ENCODE measurements at places on chromosomes 3 and 15. TPM values are rescaled to one million over a fixed set of nuclear protein-coding genes. Genes with fewer than 3 reads are reported as not detected.

GRCh38 chr3:128076483-128077201 lies 24.4 kb downstream of the SEC61A1 start:
- H3K27ac ChIP-seq: no peak overlapping the region
- H3K36me3 ChIP-seq: no peaks in the 10 kb centered on the region
- peak overlapping the region; percentile 68 for H3K4me3 ChIP-seq
- DNase-seq: peak; percentile 28

GRCh38 chr3:52144796-52145735 lies 9.2 kb downstream of the POC1A start:
- no peaks in the 10 kb centered on the region for H3K4me1 ChIP-seq
- peaks cover 14% of the 10 kb centered on the region for H3K36me3 ChIP-seq
- no peak overlapping the region for H3K4me3 ChIP-seq
- no peak for DNase-seq
- H3K27me3 ChIP-seq: no peaks in the 10 kb centered on the region
- no peak overlapping the region for H3K27ac ChIP-seq

- no peaks in the 10 kb centered on the region for H3K36me3 ChIP-seq
- no peaks in the 10 kb centered on the region for H3K27me3 ChIP-seq
- no peaks in the 10 kb centered on the region for H3K4me1 ChIP-seq
- H3K4me3 ChIP-seq: no peak overlapping the region
- no peak overlapping the region for H3K27ac ChIP-seq
- DNase-seq: no peak
Observed at GRCh38 chr3:126417981-126418530, 23.3 kb downstream of the CFAP100 start.

GRCh38 chr3:59992578-59992977 lies 942.8 kb upstream of the CFAP20DC start:
- no peak overlapping the region for H3K4me3 ChIP-seq
- no peak overlapping the region for H3K27ac ChIP-seq
- no peaks in the 10 kb centered on the region for H3K27me3 ChIP-seq
- DNase-seq: no peak
- no peaks in the 10 kb centered on the region for H3K36me3 ChIP-seq

GRCh38 chr15:41789236-41789635 lies 15.0 kb downstream of the MAPKBP1 start:
- no peak for DNase-seq
- no peaks in the 10 kb centered on the region for H3K27me3 ChIP-seq
- no peaks in the 10 kb centered on the region for H3K36me3 ChIP-seq
- H3K27ac ChIP-seq: no peak overlapping the region

- H3K4me1 ChIP-seq: no peaks in the 10 kb centered on the region
- no peaks in the 10 kb centered on the region for H3K27me3 ChIP-seq
- no peak for DNase-seq
- H3K4me3 ChIP-seq: no peak overlapping the region
- no peak overlapping the region for H3K27ac ChIP-seq
- no peaks in the 10 kb centered on the region for H3K36me3 ChIP-seq
Observed at GRCh38 chr3:156978481-156978961, 152.4 kb downstream of the LEKR1 start.

DNA sequence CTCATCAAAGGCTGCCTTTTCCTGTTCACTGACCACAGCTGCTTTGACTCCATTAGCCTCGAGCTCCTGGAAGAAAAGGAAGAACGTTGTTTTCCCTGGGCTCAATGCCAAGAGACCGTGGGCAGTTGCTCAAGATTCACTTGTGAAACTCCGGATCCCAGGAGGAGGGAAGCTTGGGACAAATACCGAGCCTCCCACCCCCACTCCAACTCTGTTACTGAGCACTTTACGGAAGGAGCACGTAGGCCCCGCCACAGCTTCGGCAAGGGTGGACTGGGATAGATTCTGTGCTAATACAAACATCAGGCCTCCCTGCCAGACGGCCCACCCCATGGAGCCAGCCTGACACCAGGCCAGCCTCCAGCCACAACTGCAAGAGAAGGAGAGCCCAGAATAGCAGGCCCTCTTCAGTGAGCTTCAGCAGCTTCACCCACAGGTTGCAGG lies 10.8 kb upstream of the FANCD2 start:
- H3K4me1 ChIP-seq: peaks cover under 1% of the 10 kb centered on the region
- H3K36me3 ChIP-seq: no peaks in the 10 kb centered on the region
- H3K27me3 ChIP-seq: peaks cover 2% of the 10 kb centered on the region

GRCh38 chr3:155166441-155166840 lies 86.3 kb downstream of the MME start:
- H3K4me1 ChIP-seq: no peaks in the 10 kb centered on the region
- no peak overlapping the region for H3K4me3 ChIP-seq
- no peaks in the 10 kb centered on the region for H3K36me3 ChIP-seq
- H3K27me3 ChIP-seq: no peaks in the 10 kb centered on the region
- no peak for DNase-seq
- H3K27ac ChIP-seq: no peak overlapping the region

- H3K4me1 ChIP-seq: no peaks in the 10 kb centered on the region
- no peak overlapping the region for H3K4me3 ChIP-seq
- no peaks in the 10 kb centered on the region for H3K36me3 ChIP-seq
- H3K27ac ChIP-seq: no peak overlapping the region
- no peak for DNase-seq
Observed at GRCh38 chr3:140995881-140996280, 54.2 kb downstream of the SLC25A36 start.

DNA sequence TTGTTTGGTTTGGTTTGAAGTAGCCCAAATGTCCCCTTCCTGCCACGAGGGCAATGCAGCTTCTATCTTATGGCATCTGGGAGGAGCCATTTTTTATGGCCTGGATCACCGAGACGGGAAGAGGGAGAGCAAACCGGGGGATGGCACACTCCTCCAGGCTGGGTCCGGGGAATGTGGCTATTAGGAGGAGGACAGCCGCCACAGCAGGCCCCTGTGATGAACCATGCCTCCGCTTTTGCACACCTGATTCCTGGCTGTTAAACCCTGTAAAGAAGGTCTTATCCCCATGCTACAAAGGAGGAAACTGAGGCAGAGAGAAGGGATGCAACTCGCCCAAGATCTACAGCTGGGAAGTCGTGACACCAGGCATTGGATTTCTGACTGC lies 157.6 kb downstream of the OR4M2 start:
- peaks cover 20% of the 10 kb centered on the region for H3K36me3 ChIP-seq
- H3K4me1 ChIP-seq: no peaks in the 10 kb centered on the region
- 0 out of 2 replicates have a peak, but pooled peaks cover 3% of the 10 kb centered on the region for H3K27me3 ChIP-seq
- H3K4me3 ChIP-seq: no peak overlapping the region
- no peak overlapping the region for H3K27ac ChIP-seq

GRCh38 chr3:170016057-170016456 lies 21.7 kb upstream of the GPR160 start:
- no peak overlapping the region for H3K4me3 ChIP-seq
- H3K36me3 ChIP-seq: no peaks in the 10 kb centered on the region
- no peaks in the 10 kb centered on the region for H3K27me3 ChIP-seq
- no peak for DNase-seq

- H3K4me1 ChIP-seq: no peaks in the 10 kb centered on the region
- H3K27ac ChIP-seq: no peak overlapping the region
- H3K4me3 ChIP-seq: no peak overlapping the region
- no peaks in the 10 kb centered on the region for H3K27me3 ChIP-seq
- H3K36me3 ChIP-seq: no peaks in the 10 kb centered on the region
Observed at GRCh38 chr15:68676926-68677325, 98.1 kb downstream of the CORO2B start.

- H3K4me3 ChIP-seq: no peak overlapping the region
- no peaks in the 10 kb centered on the region for H3K27me3 ChIP-seq
- H3K27ac ChIP-seq: no peak overlapping the region
Observed at GRCh38 chr15:68608206-68608843, 29.5 kb downstream of the CORO2B start.

- H3K27ac ChIP-seq: no peak overlapping the region
- peak; percentile 21 for DNase-seq
- H3K27me3 ChIP-seq: no peaks in the 10 kb centered on the region
- no peaks in the 10 kb centered on the region for H3K4me1 ChIP-seq
- H3K36me3 ChIP-seq: no peaks in the 10 kb centered on the region
- no peak overlapping the region for H3K4me3 ChIP-seq
Observed at GRCh38 chr3:160686955-160687535, 10.1 kb downstream of the ARL14 start.

DNA sequence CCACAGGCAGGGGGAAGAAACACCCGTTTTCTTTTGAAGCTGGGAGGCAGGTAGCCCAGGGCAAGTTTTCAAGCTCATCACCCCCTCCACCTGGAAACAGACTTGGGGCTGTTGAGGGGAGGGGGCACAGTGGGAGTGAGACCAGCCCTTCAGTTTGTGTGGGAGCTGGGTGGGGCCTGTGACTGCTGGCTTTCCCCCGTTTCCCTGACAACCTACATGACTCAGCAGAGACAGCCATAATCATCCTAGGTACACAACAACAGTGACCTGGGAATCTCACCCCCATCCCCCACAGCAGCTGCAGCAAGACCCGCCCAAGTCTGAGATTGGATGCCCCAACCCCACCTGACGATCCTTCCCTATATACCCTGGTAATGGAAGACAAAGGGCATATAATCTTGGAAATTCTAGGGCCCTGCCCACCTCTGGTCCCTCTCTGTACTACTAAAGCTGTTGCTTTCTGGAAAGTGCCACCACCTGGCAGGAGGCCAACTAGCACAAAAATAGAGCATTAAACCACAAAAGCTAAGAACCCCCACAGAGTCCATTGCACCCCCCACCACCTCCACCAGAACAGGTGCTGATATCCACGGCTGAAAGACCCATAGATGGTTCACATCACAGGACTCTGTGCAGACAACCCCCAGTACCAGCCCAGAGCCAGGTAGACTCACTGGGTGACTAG lies 422.2 kb upstream of the SGO1 start:
- no peak overlapping the region for H3K27ac ChIP-seq
- H3K4me3 ChIP-seq: no peak overlapping the region
- no peaks in the 10 kb centered on the region for H3K4me1 ChIP-seq
- H3K36me3 ChIP-seq: peaks cover 6% of the 10 kb centered on the region
- H3K27me3 ChIP-seq: no peaks in the 10 kb centered on the region

GRCh38 chr3:24937228-24937627 lies 442.6 kb upstream of the THRB start:
- no peak overlapping the region for H3K4me3 ChIP-seq
- DNase-seq: no peak
- H3K36me3 ChIP-seq: no peaks in the 10 kb centered on the region
- H3K27ac ChIP-seq: no peak overlapping the region
- no peaks in the 10 kb centered on the region for H3K4me1 ChIP-seq

DNA sequence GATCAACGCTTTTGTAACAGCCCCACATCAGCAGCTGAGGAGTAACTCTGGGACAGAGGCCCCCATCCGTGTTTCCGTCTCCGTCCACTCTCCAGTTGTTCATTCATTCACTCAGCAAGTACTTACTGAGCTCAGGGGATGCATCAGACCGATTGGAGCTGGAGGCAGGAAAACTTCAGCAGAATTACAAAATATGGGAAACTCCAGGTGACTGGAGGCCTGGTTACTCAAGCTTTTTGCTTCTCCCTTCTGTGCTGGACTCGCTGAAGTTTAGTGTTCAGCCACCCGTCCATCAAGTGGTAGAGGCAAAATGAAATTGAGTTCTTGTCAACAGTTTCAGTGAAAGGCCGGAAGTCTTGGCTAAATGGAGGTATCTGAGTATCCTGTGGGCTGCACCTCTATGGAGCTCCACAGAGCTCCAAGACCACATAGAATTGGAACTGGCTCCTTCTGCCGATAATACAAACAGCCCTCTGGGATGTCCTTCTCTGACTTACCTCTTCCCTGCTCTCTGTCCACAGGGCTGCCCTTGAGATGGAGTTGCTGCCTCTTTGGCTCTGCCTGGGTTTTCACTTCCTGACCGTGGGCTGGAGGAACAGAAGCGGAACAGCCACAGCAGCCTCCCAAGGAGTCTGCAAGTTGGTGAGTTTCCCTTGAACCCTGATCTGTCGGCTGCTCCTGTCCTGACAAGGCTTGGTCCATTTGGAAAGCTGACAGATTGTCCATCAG lies 14.7 kb downstream of the NRROS start:
- no peak for DNase-seq
- H3K4me3 ChIP-seq: no peak overlapping the region
- H3K36me3 ChIP-seq: no peaks in the 10 kb centered on the region

DNA sequence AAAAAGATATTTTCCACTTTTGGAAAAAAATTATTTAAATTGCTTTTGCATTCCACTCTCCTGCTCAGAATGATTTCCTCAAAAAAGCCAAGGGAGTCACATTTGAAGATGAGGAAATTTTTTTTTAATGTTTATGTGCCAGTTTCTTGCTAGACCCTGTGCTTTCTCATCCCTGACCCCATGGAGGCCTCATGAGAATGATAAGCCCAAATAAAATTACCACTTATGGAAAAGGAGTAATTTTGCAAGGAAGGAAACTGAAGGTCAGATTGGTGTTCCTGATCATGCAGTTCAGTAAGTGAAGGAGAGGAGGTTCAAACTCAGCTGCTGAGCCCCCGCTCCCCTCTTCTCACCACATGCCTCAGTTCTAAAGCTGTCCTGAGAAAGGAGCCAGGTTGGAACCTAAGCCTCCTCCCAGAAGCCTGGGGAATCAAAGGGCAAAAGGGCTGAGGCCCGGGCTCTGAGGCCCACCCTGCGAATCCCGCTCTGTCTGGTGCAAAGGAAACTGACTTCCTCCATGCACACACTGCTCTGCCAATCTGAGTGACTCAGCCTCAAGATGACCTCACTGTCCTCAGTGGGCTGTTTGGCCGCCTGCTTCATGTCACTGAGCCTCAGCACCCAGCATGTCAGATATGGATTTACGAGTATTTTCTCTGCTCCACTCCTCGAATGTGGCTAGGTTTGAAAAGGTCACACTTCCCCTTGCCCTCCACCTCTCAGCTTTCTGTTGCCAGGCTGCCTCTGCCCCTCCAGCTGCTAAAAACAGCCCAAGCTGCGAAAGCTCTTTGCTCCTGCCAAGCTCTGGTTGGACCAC lies 56.9 kb upstream of the FLNB start:
- H3K36me3 ChIP-seq: no peaks in the 10 kb centered on the region
- H3K4me3 ChIP-seq: no peak overlapping the region
- peak overlapping the region; percentile 1 for H3K27ac ChIP-seq
- H3K27me3 ChIP-seq: no peaks in the 10 kb centered on the region
- no peak for DNase-seq

DNA sequence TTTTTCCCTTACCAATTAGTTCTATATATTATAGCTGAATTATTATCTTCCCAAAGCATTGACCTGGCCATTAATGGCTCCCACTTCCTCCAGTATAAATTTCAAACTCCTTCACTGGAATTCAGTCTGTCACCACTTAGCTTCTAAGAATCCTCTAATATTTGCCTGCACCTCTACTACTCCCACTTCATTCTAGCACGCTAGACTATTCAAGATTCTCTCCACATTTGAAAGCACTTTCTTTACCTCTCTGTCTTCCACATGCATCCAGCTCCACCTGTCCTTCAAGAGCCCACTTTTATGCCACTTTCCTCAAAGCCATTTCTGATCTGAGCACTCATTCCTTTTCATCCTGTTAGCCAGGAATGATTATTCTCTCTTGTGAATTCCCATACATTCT lies 15.0 kb downstream of the SENP8 start:
- H3K36me3 ChIP-seq: no peaks in the 10 kb centered on the region
- H3K27ac ChIP-seq: no peak overlapping the region
- DNase-seq: no peak
- no peak overlapping the region for H3K4me3 ChIP-seq
- no peaks in the 10 kb centered on the region for H3K4me1 ChIP-seq
- no peaks in the 10 kb centered on the region for H3K27me3 ChIP-seq

GRCh38 chr3:145089337-145089736 lies 1071.6 kb downstream of the PLOD2 start:
- no peaks in the 10 kb centered on the region for H3K36me3 ChIP-seq
- no peak for DNase-seq
- no peak overlapping the region for H3K4me3 ChIP-seq
- no peaks in the 10 kb centered on the region for H3K4me1 ChIP-seq
- no peaks in the 10 kb centered on the region for H3K27me3 ChIP-seq
- H3K27ac ChIP-seq: no peak overlapping the region

GRCh38 chr15:68276668-68277067 lies 877 bp upstream of the FEM1B start:
- no peak for DNase-seq
- H3K4me1 ChIP-seq: peaks cover 52% of the 10 kb centered on the region
- peak overlapping the region; percentile 95 for H3K4me3 ChIP-seq

The KBTBD13 gene
- not detected for total RNA-seq

The SLC49A4 gene
- total RNA-seq: 13.0 TPM

The FRG2C gene
- total RNA-seq: 0.10 TPM
